Mucosa of gallbladder (tissue), 1 donor: ENCODE measurements at places on chromosomes 4 and X. TPM values are rescaled to one million over a fixed set of nuclear protein-coding genes. Genes with fewer than 3 reads are reported as not detected.

The XAGE5 gene
- not detected for total RNA-seq

DNA sequence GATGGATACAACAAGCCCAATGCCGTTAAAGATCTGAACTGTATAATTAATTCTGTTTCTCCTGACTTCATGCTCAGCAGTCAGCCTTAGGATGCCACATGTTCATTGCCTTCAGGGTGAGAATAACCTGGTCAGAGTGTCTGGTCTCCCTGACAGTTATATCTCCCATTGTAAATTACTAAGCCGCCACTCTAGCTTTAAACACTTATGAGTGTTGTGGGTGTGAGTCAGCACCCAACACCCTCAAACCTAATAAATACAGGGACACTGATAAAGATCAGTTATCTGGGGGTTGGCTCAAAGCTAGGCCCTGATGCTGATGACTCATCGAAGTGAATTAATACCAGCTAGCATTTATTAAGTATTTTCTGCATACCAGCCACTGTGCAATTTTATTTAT lies 64.9 kb upstream of the DYNLT3 start:
- DNase-seq = no peak

DNA sequence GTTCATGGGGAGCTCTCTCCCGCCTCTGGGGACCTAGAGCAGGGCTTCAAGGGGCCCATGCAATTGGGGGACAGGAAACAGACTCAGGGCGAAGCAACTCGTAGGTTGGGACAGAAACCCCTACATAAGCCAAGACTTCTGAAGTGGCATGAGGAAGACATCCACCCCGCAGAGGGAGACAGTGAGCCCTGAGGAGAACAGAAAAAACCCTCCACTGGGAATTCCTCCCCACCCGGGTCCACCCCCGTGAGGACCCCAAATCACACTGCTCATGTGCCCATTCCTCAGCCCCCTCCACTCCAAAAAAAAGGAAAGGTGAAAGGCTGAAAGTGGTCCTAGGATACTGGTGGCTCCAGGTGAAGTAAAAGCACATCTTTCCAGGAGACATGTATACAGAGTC lies 74.0 kb downstream of the CPZ start:
- no peak for DNase-seq

The KIAA1210 gene
- not detected for total RNA-seq
